ENCODE measurements at places on chromosomes 4 and X. TPM values are rescaled to one million over a fixed set of nuclear protein-coding genes. Genes with fewer than 3 reads are reported as not detected.

DNA sequence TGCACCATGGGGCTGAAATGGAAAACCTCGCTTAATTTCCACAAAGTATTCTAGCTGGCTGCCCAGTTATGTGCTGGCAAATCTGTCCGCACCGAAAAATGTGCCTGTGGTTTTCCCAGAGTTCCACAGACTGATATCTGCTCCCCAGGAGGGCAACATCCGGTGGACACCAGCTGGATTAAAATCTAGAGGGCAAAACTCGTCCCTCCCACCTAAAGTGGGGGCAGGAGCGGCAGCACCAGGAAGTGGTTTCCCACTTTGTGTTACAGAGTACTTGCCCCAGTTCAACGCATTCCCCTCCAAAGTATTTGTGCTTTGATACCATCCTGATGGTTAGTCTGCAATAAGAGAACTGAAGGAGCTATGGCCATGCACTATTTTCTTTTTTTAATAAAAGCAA is 187.6 kb downstream of the TSPAN5 start:
- no peak for DNase-seq

DNA sequence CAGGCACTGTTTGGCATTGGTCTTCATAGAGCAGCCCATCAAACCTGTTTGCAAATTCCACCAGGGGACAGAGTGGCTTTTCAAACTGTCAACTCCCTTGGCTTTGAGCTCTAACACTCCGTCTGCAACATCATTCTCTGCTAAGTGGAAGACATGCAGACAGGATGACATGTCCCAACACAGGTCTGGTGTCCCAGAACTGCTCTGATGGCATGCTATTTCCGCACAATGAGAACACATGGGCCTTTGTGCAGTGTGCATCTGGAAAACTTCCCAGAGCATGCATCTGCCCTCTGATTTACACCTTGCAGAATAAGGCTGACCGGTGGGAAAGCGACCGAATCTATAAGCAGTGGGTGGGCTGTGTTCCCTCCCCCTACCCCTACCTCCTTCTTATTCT is 212.8 kb upstream of the GYPA start:
- DNase-seq = no peak

- no peak for DNase-seq
Measured at GRCh38 chrX:72387247-72387646, 81.5 kb upstream of the CITED1 start.

GRCh38 chr4:52950226-52950625 is 88.1 kb downstream of the RASL11B start:
- no peak for DNase-seq

DNA sequence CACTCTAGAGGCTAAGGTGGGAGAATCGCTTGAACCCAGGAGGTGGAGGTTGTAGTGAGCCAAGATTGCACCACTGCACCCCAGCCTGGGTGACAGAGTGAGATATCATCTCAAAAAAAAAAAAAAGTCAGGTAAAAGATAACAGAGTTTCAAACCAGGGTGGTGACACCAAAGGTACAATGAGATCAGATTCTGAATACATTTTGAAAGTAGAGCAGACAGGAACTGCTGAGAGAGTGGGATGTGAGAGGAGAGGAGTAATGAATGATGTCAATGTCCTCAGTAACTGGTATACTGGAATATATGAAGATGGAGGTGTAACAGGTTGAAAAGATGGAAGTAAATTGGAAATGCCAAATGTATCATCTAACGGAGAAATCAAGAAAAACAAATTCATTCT is 135.6 kb downstream of the CAMK2D start:
- no peak for DNase-seq

DNA sequence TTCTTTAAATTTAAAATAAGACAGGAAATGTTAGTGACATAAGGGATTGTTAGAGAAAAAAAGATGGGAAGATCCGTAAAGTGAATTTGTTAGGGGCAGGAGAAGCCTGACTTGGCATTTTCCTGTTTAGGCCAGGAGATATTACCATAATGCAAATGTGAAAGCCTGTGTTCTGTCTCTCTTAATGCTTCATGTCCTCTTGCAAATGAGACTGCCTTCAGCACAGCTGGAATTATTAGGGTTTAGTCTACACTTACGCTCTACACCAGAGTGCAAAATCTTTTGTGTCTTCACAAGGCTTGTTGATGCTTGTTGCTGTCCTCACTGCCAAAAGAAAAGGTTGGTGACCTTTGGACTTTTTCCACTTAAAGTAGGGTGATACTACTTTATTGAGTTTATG is 56.8 kb downstream of the JADE1 start:
- DNase-seq = no peak

GRCh38 chrX:139795196-139795595 is 87.2 kb upstream of the MCF2 start:
- no peak for DNase-seq

- no peak for DNase-seq
Measured at GRCh38 chr4:99408346-99408745, 26.8 kb downstream of the ADH7 start.

DNA sequence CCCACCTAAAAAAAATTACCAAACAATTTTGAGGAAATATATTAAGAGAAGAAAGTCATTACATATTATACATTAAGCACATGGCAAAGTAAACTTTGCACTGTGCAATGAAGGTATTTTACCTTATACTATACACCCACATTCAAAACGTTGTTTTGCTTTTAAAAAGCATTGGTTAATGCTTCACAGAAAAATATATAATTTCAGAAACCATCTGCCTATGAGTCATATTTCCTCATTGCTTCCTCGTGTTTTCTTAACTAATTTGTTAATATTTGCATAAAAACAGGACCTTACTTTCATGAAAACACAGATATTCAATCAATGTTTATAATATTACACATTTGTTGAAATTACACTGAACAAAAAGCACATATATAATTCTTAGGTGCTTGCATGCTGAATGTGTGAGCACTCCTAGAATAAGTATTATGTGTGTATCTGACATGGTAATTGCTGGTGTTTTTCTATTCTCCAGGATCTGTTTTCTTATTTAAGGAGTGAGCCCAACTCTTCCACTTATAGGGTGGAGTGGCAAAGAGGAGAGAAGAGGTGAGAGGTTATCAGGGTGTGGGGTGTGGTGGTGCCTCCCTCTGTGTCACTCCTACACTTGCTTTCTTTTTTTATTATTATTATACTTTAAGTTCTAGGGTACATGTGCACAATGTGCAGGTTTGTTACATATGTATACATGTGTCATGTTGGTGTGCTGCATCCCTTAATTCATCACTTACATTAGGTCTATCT is 95.1 kb upstream of the IQCM start:
- no peak for DNase-seq

DNA sequence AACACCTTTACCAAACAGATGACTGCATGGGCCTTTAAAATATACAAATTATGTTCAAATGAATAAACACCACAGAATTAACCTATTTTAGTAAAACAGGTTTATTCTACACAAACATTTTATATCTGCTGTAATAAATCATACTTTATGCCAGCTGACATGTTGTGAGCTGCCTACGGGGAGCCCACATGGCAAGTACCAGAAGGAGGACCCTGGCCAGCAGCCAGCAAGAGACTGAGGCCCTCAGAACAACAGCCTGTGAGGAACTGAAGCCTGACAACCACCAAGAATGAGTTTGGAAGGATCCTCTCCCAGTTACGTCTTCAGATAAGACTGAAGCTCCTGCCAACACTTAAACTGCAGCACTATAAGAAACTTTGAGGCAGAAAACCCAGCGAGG is 377.0 kb downstream of the PDGFC start:
- no peak for DNase-seq

DNA sequence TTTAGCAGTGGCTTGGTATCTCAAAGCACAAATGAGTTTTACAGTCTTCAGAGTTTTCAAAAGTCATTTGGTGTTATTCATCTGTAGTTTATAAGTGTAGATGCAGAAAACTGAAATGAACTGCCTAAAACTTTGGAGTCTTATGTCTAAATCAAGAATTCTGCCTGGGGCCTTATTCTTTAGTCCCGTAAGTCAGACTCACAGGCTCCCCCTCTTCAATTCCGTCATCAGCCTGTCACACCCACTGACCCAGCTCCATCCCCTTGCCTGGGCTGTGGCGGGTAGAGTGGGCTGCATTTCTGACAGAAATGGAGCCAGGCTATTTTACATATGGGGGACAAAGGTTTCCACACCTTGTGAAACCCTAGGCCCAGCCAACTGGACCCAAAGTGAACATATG is 44.3 kb downstream of the TSPAN5 start:
- no peak for DNase-seq

DNA sequence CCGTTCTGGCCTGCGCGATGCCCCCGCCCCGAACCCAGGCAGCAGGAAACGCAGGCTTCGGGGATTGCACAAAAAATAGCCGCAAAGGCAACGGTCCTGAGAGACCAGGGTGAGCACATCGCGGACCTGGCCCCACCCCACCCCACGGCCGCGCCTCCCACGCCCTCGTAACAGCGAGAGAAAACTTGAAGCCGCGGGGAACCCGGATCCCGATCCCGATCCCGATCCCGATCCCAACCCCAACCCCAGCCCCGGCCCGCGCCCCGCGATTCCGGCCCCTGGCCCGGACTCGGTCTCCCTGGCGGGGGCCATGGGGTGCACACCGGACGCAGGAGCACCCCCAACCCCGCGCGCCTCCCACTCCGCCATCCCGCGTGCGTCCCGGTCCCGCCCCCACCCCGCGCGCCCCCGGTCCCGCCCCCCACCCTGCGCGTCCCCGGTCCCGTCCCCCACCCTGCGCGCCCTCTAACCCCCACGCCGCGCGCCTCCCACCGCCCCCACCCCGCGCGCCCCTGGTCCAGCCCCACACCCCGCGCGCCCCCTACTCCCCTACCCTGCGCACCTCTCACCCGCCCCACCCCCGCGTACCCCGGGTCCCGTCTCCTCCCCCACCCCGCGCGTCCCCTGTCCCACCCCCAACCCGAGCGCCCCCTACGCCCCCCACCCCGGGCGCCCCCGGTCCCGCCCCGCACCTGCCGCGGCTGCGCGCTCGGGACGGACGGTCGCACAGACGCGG is 29.0 kb downstream of the NOP14 start:
- no peak for DNase-seq

DNA sequence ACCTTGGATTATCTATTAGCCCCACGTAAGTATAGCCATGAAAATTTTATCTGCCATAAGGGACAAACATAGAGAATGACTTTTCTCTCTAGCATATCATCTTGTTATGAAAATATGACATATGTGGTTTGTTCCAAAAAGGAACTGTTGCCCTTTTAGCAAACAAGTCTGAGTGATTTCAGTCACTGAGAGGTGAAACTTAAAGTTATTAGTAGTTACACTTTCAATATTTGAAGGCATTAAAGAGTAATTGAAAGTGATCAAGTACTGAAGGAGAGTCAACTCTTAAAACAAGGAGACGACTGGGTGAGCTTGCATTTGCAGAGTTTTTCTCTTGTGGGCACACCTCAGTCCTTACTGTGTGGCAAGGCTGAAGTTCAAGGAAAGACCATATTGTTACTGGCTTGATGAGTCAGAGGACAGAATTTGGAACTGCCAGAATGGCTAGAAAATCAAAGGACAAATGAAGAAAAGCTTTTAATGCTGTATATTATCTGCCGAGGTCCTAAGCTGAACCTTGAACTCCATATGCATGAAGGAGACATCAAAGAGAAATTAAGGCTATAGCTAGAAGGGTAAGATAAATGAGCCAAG is 205.1 kb upstream of the EMCN start:
- DNase-seq = no peak

GRCh38 chrX:69146739-69147138 is 18.5 kb downstream of the PJA1 start:
- DNase-seq = no peak

GRCh38 chr4:6197433-6198174 is 2.7 kb downstream of the JAKMIP1 start:
- DNase-seq = no peak

Gene ARHGAP36
- total RNA-seq = not detected

Gene ATP2B3
- total RNA-seq = not detected

Gene ABCG2
- 11.9 TPM for total RNA-seq

Gene GAGE12J
- not detected for total RNA-seq

Gene VCX3B
- total RNA-seq = not detected

Gene HERC6
- 2.1 TPM for total RNA-seq

Gene KLHL34
- not detected for total RNA-seq

Gene USP17L28
- total RNA-seq = not detected

Gene COMMD8
- 29.2 TPM for total RNA-seq
